ENCODE measurements at places on chromosomes 3 and 15.

GRCh38 chr15:79896634-79897379 lies at the start of gene MTHFS:
Gene MTHFS, minus strand, starts transcription at chr15:79897014. Its CDS starts 26 bp downstream, at chr15:79896988.
- peak; percentile 71 for DNase-seq

DNA sequence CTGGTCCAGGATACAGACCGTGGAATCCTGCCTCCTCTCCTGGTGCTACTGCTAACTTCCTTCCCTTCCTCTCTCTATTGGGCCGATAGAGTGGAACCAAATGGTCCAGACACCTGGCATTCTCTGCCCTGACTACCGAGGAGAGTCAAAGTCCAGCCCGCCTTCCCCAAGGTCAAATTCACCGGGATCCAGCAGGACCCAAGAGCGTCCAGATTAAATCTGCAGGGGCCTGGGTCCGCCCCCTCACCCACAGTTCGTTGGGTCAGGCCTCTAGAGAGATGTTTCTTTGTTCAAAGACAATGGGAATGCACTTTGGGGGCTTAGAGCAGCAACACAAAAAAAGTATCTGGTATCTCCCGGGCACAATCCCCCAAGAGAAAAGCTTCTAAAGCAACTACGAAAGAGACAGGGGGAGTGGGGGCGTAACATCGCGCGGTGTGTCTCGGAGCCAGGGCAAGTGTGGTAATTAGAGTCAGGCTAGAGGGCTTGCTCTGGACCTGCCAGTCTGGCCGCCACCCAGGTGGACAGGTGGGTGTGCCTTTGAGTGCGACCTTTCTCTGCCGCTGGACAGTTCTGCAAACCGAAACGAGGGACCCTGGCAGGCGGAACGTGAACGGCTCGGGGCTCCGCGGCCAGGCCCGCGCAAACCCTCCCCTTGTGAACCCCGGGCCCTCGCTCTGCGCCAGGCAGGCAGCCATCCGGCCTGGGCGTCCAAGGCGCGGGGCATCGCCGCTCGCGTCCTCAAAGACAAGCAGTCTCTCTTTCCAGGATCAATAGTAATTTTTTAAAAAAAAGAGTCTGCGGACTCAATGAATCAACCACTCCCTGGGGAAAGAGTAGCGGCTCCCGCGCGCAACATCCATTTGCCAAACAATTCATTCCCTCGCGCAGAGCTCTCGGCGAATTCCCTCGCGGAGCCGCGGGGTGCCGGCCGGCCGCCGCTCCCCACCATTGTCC lies 806 bp downstream of the KLHL25 start:
- peak; percentile 32 for DNase-seq

DNA sequence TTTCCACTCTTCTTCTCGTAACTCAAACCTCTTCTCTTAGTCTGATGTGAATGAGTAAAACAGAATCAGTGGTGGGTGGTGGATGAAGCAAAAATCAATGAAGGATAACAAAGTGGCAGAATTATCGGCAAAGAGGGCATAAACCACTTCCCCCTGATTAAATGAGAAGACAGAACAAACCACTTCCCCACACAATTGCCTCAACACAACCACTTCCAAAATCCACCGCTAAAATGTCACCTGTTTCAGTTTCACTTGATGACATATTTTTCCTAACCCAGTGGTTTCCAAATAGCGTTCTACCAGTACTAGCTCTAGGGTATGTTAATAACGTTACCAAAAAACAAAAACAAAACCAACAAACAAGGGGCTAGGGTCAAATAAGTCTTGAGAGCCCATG lies 478.7 kb upstream of the WNT5A start:
- DNase-seq: no peak

DNA sequence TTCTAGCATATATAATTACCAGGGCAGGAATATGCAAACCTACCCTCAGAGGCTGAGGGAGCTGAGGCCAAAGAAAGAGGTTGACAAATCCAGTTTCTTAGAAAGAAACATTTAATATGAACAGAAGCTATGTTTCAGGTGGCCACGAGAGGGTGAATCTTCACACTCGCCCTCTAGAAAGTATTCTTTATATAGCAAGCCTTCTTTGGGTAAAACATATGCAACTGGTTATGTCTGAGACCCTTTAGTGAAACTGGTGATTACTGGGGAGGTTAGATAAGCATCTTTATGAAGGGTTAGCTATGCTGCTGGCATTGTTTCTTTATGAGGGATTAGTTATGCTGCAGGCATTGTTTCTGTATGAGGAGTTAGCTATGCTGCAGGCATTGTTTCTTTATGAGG lies 50.7 kb upstream of the GOLGA6L2 start:
- no peak for DNase-seq

GRCh38 chr3:141076797-141077571 lies 25.8 kb downstream of the SPSB4 start:
- DNase-seq: peak; percentile 67
